ENCODE measurements at places on chromosomes 7 and 10. TPM values are rescaled to one million over a fixed set of nuclear protein-coding genes. Genes with fewer than 3 reads are reported as not detected.

MYOZ1 gene
- not detected for total RNA-seq

DNA sequence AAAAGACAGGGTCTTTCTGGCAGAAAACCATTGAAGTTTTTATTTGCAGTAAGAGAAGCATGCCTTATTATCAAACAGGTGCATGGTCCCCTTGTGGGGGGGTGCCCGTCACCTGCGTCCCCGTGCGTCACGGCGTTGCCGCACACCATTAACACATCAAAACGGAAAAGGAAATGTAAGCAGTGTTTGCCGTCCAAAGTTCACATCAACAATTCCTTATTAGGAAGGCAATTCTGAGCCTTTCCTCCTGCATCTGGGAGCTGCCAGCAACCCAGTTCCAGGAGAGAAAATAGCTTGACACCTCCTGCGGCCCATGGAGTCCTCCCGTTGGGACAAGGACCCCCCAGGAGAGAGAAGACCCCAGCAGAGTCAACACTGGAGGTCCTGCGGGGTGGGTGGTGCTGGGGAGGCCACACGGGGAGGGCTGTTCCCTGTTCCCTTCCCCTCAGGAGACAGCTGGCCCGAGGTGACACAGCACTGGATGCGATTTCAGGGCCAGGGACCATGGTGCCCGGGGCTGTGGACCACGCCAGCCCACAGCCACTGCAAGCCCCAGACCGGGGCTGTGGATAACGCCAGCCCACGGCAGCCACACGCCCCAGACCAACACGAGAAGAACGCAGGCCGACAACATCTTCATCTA lies 39.5 kb downstream of the DIP2C start:
- DNase-seq = peak; percentile 71

- no peak for DNase-seq
Observed at GRCh38 chr10:124430077-124430476, 11.4 kb upstream of the OAT start.

DNA sequence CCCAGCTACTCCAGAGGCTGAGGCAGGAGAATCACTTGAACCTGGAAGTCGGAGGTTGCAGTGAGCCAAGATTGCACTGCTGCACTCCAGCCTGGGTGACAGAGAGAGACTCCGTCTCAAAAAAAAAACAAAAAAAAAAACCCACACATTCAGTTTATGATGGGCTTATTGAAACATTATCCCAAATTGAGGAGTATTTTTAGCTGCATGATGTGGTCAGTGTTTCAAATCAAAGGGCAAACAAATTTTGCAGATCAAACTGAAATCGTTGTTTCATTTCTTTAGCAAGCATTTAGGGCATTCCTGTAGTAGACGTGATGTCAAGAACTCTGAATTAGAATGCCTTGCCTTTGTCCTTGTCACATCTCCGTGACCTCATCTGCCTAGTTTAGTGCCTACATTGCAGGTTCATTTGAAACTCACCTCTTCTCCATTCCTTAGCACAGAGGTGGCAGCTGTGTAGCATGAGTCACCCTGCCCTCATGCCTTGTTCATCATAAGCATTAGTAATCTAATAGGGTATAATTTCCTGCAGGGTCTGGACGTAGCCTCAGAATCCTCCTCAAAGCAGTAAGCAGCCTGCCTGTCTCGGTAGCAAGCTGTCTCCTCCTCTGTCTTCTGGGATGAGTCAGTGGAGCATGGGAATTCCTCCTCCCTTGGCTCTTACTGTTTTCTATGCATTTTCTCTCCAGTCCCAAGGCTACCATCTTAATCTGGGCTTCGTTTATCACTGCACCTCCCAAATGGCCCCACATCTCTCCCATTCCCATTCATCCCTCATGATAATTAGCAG lies 73.8 kb downstream of the CUL1 start:
- DNase-seq = peak; percentile 92

DNA sequence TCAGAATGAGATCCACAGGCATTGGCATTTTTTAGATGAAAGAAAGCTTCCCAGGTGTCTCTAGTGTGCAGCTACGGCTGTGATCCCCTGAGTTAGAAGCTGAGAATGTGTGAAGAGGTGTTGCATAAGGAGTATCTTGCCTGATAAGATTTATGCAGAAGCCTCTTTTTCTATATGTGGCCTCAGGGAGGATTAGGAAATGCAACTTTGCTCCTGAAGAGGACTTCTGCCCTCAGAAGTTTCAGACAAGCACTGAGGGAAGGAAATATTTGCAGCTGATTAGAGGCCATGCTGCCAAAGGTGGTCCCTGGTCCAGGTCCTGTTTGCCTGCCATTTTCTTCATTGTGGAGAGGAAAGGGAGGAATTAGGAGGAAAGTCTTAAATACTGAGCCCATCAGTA lies 551.8 kb downstream of the PHTF2 start:
- DNase-seq = no peak

DNA sequence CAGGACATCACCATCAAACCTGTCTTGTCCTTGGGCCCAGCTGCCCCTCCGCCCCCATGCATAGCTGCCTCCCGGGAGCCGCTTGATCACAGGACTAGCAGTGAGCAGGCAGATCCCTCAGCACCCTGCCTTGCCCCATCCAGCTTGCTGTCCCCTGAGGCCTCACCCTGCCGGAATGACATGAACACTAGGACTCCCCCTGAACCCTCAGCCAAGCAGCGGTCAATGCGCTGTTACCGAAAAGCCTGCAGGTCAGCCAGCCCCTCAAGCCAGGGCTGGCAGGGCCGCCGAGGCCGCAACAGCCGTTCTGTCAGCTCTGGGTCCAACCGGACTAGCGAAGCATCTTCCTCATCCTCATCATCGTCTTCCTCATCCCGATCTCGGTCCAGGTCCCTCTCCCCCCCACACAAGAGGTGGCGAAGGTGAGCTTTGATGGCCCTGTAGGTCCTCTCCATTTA lies 5.2 kb upstream of the NOLC1 start:
- DNase-seq = no peak
